ENCODE measurements at places on chromosomes 16 and 17.
A peak's percentile ranks its signal among the peaks of the same experiment; 100 is the strongest.

DNA sequence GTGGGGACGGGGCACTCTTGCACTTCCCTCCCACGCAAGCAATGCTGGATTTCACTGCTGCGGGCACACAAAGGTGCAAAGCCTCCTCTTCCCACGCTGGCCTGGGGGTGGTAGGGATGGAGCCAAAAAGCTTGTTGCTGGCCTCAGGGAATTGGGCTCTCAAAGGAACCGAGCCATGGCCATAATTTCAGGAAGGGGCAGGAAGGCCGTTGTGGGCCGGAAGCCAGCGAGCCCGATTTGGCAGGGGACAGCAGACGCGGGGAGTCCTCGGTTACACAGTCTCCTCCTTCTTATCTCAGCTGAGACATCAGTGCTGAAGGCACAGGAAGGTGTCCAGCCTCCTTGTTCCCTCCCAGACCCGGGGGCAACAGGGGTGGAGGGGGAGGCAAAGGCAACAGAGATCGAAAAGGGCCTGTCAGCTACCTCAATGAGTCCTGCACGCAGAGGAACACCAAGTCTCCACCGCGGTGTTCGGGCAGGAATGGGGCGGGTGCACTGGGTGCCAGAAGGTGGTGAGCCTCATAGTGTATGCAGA is 59.5 kb downstream of the SLFN11 start:
- peak; percentile 70 for DNase-seq

DNA sequence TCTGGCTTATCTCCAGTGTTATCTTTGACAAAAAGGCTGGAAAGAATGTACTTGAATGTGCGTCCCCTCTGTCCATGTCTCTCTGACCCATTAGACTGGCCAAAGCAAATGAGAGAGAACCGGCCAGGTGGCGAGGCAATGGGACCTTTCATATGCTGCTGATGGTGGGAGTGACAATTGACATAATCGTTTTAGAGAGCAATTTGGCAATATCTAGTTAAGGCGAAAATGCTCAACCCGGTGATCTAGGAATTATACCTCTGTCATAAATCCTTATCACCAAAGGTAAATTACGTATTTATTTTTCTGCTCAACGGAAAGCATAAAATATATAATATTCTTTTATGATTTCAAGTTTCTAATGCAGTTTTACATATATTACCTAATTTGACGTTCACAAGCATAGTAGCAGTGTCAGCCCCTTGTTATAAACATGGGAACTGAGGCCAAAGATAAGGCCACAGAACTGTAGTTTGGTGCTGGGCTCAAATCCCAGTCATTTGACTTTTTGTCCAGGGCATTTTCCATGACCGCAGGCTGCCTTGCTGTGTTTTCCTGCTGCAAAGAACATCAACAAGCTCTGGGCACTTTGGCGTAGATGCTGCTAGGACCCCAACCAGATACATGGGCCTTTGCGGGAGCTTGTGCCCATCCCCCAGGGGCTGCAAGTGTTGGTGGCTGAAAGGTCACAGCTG is 14.7 kb upstream of the SDK2 start:
- no peak for DNase-seq

GRCh38 chr17:37483311-37484039 is 6.2 kb upstream of the DUSP14 start:
- DNase-seq, result no peak

DNA sequence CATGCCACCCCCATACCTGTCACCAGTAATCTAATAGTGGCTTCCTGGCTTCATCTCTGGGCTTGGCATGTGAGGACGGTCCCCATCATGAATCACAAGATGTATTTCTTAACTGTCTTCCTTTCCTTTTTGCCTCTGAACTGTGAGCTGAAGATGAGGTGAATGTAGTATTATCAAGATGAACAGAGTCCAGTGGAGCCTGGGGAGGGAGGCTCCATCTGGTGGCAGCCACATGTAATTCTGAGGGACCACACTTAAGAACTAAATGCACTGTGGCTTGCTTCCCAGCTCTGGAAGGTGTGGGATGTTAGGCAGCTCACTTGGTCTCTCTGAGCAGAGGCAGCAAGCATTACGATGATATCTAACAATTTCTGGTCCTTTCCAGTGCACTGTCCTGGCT is 354.9 kb upstream of the ASIC2 start:
- DNase-seq, result no peak

- DNase-seq, result no peak
Measured at GRCh38 chr17:46811978-46812583, 6.4 kb downstream of the WNT3 start.

DNA sequence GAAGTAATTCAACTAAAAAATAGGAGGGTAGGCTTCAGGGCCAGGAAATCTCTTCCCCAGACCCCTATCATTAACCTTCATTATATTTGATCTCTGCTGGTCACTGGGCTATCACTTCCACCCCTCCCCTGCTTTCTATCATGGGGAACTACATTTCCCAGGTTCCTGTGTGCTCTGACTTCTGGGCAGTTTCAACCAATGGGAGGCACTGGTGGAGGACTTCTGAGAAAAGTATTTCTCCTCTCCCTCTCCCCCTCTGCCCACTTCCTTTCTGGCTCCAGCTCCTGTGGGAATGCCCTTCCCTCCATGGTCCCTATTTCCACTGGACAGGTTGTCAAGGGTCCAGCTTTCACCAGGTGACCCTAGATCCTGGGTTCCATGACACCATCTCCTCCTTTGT is 364.4 kb downstream of the C16orf95 start:
- DNase-seq, result no peak

- no peak for DNase-seq
Measured at GRCh38 chr16:8310323-8310722, 280.0 kb downstream of the TMEM114 start.

DNA sequence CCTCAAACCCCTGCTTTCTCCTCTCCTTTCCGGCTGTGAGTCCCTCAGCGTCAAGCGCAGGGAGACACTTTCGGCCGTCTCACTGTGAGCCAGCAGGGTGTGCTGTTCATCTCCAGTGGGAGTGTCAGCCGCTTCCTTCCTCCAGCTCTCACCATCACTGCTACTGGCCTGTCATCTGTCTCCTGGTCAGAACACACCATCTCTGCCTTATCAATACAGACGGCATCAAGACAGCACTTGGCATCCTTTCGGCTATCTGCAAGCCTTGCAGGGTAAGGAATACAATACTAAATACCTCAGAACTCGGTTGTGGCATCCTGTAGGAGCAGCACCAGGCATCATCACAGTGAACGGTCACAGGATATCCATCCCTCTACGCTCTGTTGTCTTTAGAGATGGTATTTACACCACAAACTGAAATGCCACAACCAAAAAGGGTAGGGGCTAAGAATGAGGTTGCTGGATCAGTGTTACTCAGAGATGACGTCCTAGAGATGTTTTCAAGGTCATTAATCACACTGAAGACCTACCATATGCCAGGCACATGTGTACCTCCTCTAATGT is 20.7 kb upstream of the CMTM4 start:
- DNase-seq, result no peak

- DNase-seq, result peak; percentile 65
Measured at GRCh38 chr17:36602030-36602748, 806 bp downstream of the MRM1 start.

- no peak for DNase-seq
Measured at GRCh38 chr16:14284930-14285512, 213.9 kb downstream of the MRTFB start.
